ENCODE measurements at places on chromosomes 7 and 10.

DNA sequence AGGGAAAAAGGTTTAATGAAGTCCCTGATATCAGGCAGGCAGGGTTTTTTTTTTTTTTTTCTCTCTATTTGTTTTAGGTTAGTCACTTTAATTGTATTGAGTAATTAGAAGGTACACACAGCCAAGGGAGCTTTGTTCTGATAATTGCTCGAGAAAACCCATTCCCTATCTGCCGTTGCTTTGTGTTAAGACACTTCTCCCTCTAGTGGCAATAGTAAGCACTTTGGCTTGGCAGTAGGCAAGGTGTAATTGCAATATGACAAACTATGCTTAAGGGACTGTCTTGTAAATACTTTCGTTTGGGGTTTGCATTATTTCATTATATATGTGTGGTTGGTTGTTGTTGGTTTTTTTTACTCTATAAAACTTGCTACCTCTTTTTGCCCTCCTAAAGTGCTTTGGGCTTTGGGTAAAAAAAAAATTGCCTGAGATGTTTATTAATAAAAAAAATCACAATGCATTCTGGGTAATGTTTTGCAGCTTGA, 113.4 kb downstream of the BTRC start:
- no peak for DNase-seq
- peaks cover 6% of the 10 kb centered on the region for H3K4me1 ChIP-seq
- no peak overlapping the region for H3K4me3 ChIP-seq
- no peaks in the 10 kb centered on the region for H3K27me3 ChIP-seq
- H3K27ac ChIP-seq, result no peak overlapping the region

DNA sequence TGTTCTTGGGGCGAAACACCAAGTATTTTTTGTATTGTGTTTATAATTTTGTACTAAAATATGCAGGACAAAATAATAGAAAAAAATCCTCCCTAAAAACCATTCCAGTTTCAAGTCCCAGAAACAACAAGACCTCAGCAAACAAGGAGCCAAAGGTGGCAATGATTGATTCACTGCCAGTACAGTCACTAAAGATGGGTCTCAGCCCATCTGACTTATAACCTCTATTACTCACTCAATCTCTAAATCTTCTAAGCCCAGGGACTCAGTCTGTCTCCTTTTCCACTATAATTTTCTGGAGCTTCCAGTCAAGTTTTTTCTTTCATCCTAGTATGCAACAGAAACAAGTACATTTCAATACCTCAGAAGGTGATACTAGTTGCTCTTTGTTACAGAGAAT, 33.3 kb downstream of the SNX13 start:
- no peak overlapping the region for H3K27ac ChIP-seq
- H3K4me3 ChIP-seq, result no peak overlapping the region
- DNase-seq, result no peak
- H3K4me1 ChIP-seq, result peaks cover 13% of the 10 kb centered on the region

GRCh38 chr10:15469111-15469510, 98.0 kb upstream of the FAM171A1 start:
- H3K36me3 ChIP-seq, result no peaks in the 10 kb centered on the region
- no peak overlapping the region for H3K4me3 ChIP-seq
- no peak for DNase-seq
- H3K27me3 ChIP-seq, result peaks cover 22% of the 10 kb centered on the region

GRCh38 chr10:14048930-14049613, 281.7 kb downstream of the FRMD4A start:
- H3K36me3 ChIP-seq, result no peaks in the 10 kb centered on the region
- H3K27me3 ChIP-seq, result no peaks in the 10 kb centered on the region
- no peaks in the 10 kb centered on the region for H3K4me1 ChIP-seq
- H3K4me3 ChIP-seq, result no peak overlapping the region

GRCh38 chr10:103645141-103646054, 151.9 kb downstream of the NEURL1 start:
- H3K4me1 ChIP-seq, result no peaks in the 10 kb centered on the region
- no peaks in the 10 kb centered on the region for H3K36me3 ChIP-seq
- no peak overlapping the region for H3K4me3 ChIP-seq
- H3K27me3 ChIP-seq, result no peaks in the 10 kb centered on the region
- DNase-seq, result no peak

DNA sequence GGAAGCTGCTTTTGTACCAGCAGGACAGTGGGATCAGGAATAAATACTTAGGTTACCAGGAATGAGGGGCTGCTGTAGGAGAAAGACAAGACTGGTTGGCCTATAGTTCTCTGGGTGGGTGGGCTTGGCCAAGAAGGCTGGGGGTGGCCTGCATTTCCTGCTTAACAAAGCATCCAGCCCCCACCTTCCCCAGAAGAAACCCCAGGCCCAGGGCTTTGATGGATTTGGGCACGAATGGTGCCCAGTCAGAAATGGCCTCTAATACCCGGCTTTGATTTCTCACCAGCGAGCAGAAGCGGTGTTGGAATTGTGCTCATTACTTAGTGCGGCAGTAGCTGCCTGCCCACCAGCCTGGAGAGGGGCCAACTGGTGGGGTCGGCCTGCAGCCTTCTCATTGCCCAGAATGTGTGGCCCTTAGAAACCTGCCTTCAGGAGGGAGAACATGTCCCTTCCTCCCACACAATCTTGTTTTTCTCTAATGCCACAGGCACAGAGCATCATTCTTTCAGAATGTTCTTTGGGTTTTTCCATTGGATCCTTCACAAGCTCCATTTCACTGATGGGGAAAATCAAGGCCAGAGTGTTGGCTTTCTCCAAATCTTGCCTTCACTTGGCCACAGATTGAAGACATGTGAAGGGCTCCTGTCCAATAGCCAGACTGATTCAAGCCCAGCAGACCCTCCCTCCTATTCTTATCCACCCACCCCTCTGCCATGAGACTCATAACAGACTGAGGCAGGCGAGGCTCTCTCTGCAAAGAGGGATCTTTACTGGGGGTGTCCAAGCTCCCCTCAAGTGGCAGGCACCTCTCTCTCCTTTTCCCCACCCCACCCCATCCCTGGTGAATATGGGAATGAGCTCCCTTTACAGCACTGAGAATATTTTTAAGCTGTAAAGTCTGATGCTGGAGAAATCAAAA, 2.5 kb downstream of the UNC5B start:
- H3K36me3 ChIP-seq, result no peaks in the 10 kb centered on the region
- peaks cover 33% of the 10 kb centered on the region for H3K4me1 ChIP-seq
- peaks cover 1% of the 10 kb centered on the region for H3K27me3 ChIP-seq
- H3K27ac ChIP-seq, result no peak overlapping the region
- no peak for DNase-seq

DNA sequence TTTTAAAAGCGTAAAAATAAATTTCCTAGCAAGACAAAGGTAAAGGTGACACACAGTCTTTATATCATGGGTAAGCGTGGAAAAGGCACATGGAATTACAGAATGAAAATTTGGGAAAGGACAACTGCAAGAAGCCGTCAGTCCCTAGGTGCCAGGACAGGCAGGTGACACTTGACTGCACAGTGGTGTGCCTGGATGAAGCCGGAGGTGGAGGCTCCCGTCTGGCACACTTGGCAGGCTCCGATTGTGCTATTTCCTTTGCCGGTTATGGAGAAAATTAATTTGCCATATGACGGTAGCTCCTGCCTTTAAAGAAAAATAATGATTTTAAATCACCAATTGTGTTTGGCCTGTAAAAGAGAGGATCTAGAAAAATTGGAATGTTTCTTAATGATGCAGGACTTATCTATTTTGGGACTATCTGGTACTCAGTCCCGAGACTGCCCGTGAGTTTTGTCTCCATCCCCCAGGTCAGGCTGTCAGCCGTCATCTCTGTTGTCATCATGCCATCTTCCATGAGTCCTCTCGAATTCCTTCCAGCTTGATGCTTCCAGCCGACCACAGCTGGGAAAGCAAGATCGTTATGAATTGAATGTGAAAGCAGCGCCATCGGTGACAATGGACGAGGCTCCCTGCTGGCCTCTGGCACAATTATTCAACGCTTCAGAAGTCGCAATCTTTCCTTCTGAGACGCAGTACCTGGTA, 56.2 kb upstream of the MGMT start:
- DNase-seq, result no peak
- no peaks in the 10 kb centered on the region for H3K4me1 ChIP-seq
- H3K27me3 ChIP-seq, result no peaks in the 10 kb centered on the region

GRCh38 chr7:101126651-101127459, at the start of gene SERPINE1:
Gene SERPINE1 (plus strand): TSS chr7:101127104. CDS start chr7:101128394, 1,290 bp downstream.
- DNase-seq, result peak; percentile 73
- H3K4me3 ChIP-seq, result peak within 1 kb of the TSS; percentile 9
- no peaks in the 10 kb centered on the region for H3K27me3 ChIP-seq
- H3K27ac ChIP-seq, result no peak within 1 kb of the TSS
- peaks cover 11% of the 10 kb centered on the region for H3K4me1 ChIP-seq

- H3K27me3 ChIP-seq, result no peaks in the 10 kb centered on the region
- DNase-seq, result no peak
- no peaks in the 10 kb centered on the region for H3K4me1 ChIP-seq
- H3K4me3 ChIP-seq, result no peak overlapping the region
These were observed 29.2 kb downstream of the ZNF783 start for GRCh38 chr7:149291036-149291780.

- no peak for DNase-seq
- H3K4me3 ChIP-seq, result no peak overlapping the region
- H3K4me1 ChIP-seq, result no peaks in the 10 kb centered on the region
- no peak overlapping the region for H3K27ac ChIP-seq
These were observed 62.8 kb downstream of the FIGNL1 start for GRCh38 chr7:50387351-50387750.

GRCh38 chr10:102342958-102343357, 52.5 kb upstream of the NFKB2 start:
- H3K27ac ChIP-seq, result no peak overlapping the region
- DNase-seq, result no peak
- H3K4me1 ChIP-seq, result peaks cover 8% of the 10 kb centered on the region
- no peaks in the 10 kb centered on the region for H3K36me3 ChIP-seq
- peaks cover 50% of the 10 kb centered on the region for H3K27me3 ChIP-seq

DNA sequence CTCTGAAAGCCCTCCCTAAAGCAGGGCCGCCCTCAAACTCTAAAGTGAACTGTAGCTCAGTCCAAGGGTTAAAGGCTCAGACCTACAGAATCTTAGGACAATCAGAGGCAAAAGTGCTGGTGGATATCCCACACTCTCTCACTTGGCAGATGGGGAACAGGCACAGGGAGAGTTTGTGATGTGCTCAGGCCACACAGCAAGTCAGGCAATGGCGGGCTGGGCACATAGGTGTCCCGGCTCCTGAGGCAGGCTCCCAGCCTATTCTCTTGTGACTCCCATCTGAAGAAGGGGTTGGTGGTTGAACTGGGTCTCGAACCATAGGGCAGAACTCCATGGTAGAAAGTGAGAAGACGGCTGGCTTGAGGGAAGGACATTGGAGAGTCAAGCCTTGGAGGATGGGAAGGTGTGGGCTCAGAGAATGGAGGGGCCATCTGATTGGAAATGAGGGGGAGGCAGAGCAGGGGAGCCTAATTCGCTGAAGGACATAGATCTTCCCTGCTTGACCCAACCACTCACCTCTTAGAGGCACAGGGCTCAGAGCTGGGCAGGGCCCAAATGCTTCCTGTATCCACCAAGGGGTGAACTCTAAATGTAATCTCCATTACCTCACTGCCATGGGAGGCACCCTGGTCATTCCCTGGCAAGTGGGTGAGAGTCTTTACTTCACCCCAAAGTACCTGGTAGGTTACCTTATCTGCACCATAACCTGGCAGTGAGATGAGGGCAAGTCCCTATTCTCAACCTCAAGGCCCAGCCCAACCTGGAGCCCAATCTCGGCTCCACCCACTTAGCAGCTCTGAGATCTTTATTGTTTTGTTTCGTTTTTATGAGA, 4.9 kb upstream of the ZMIZ1 start:
- no peak for DNase-seq
- no peaks in the 10 kb centered on the region for H3K36me3 ChIP-seq
- no peak overlapping the region for H3K27ac ChIP-seq
- H3K27me3 ChIP-seq, result peaks cover 14% of the 10 kb centered on the region
- H3K4me1 ChIP-seq, result peaks cover 5% of the 10 kb centered on the region

Measured in H1 (cell line).